ENCODE measurements at places on chromosomes 2 and 18.

DNA sequence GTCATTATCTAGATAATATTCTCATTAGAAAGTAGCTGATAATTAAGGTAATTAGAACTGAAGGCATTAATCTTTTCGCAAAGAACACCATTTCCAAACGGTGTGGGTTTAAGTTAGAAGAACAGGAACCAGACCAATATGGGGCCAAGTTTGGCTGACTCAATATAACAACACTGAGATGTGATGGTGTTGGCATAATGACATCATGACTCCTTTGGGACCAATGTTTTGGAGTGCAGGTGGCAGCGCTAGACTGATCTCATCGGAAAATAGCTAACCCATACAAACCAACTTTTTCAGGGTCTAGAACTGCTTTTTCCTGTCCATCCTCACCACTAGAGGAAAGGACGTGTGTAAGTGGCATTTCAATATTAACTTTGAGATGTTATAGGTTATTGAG is 1171.7 kb upstream of the ZEB2 start:
- DNase-seq = no peak

- DNase-seq = no peak
Measured at GRCh38 chr2:74001781-74002504, 17.2 kb downstream of the TET3 start.

DNA sequence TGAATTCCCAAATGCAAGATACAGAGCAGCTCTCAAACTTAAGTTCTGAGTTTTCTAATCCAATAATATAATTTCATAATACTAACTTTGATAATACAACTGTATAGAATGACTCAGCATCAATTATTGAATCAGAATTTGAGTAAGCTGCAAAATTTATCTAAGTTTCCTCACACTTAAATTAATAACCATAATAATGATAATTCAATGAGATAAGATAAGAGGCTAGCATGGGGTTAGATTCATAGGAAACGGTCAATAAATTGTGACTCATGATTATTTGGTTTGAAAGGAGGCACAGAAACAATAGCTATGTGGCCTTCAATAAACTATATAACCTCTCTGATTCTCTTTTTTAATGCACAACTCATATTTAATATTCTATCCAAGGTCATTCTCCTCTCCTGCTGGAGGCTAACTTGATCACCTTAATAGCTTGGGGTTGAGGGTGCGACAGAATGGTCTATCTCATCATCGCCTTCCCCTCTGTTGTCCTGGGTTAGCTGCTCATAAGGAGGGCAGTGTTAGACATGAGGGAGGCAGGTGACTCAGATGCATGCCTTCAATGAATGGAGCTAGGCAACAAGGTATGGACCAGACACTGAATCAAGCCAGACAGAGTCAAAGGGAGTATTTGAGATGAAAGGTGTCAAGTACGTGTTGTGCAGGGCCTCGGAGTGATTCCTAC is 36.2 kb upstream of the BMP10 start:
- DNase-seq = no peak

GRCh38 chr2:160289831-160290230 is 89.8 kb upstream of the ITGB6 start:
- no peak for DNase-seq

GRCh38 chr2:196635156-196635555 is 4.4 kb upstream of the CCDC150 start:
- no peak for DNase-seq

- DNase-seq = no peak
Measured at GRCh38 chr2:29000956-29001355, 19.9 kb downstream of the TOGARAM2 start.

DNA sequence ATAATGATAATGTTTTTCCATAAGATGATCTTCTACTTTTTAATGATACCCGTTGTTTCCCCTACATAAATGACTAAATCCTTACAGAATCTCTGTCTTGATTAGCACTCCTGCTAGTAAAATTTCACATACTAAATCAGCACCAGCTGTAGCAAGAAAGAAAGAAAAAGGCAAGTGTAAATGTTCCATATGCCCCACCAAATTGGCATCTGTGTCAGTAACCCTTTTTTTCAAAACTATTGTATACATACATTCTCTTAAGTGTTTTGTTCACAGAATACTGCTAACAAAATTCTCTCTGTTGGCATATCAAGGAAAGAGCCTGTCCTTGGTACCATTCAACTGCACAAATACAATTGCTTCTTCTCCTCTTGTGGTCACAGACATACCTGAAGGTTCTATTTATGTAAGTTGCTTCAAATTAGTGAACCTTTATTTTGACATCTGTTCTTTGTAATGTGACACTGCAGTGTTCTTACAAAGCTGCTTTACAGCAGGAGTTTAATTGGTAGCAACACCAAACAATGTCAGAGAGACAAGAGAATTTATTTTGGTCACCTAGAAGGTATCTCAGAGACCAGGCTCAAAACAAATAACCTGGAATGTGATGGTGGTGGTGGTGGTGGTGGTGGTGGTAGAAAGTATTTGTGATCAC is 641.9 kb downstream of the ZEB2 start:
- no peak for DNase-seq

GRCh38 chr2:38106405-38107094 is 30.6 kb upstream of the CYP1B1 start:
- DNase-seq = no peak

GRCh38 chr2:214358506-214358905 is 52.3 kb upstream of the VWC2L start:
- no peak for DNase-seq

- no peak for DNase-seq
Measured at GRCh38 chr2:61988462-61989366, 83.2 kb downstream of the COMMD1 start.

DNA sequence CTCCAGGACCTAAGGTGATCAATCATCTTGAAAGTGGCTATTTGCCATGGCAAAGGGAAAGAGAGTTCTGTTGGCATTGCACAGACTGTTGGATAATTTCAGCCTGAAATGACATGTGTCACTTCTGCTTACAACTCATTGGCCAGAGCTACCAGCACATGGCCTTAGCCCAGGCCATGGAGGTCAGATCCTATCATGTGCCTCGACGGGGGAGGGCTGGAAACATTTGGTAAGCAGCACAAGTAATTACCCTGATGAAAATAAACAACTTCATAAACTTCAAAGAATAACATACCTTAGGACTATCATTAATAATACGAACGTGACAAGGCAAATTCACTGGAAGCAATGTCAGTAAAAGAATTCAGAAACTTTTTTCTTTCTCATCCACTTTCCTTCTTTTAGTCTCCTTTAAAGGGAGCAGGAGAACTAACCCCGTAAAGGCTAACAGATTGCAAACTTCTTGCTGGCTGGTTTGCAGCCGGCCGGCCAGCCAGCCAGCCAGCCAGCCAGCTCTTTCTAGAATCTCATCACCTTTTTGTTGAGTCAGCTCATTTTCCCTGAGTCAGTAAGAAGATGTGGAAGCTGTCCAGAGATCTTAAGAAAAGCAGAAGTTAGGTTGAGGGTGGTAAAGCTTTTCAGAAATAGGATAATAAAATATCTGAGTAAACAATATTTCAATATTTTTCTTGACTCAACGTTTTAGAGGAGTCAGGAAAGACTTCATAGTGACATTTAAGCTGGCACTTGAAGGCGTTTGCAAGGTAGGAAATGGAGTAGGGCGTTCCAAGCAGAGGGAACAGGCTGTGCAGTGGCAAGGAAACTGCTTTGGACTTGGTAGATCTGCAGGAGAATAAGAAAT is 31.9 kb downstream of the CNRIP1 start:
- no peak for DNase-seq

- no peak for DNase-seq
Measured at GRCh38 chr2:177604271-177605065, 211.9 kb downstream of the AGPS start.

- DNase-seq = no peak
Measured at GRCh38 chr2:162037028-162037795, 36.8 kb downstream of the DPP4 start.

DNA sequence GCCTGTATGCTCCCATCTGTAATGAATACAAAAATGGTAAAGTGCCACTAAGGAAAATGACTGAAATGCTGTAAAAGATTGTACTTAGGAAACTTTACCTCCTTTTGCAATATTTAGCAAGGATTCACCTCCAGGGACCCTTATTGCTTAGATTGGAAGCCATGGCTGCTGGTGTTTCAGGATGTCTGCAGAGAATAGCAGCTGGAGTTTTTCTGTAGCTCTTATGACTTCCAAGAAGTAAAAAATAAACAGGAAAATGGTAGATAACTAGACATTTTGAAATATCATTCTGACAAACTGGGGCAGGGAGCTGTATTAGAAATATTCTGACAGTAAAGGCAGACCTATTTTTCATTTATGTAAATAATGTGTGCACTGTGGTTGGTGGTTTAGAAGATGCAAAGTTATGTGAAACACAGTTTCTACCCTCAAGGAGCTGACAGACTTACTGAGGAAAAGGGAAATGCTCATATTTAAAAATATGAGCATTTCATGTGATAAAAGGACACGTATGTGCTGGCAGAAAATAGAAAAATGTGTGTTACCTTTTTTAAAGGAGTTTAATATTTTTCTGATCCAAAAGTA is 224.9 kb upstream of the BOD1L2 start:
- no peak for DNase-seq

DNA sequence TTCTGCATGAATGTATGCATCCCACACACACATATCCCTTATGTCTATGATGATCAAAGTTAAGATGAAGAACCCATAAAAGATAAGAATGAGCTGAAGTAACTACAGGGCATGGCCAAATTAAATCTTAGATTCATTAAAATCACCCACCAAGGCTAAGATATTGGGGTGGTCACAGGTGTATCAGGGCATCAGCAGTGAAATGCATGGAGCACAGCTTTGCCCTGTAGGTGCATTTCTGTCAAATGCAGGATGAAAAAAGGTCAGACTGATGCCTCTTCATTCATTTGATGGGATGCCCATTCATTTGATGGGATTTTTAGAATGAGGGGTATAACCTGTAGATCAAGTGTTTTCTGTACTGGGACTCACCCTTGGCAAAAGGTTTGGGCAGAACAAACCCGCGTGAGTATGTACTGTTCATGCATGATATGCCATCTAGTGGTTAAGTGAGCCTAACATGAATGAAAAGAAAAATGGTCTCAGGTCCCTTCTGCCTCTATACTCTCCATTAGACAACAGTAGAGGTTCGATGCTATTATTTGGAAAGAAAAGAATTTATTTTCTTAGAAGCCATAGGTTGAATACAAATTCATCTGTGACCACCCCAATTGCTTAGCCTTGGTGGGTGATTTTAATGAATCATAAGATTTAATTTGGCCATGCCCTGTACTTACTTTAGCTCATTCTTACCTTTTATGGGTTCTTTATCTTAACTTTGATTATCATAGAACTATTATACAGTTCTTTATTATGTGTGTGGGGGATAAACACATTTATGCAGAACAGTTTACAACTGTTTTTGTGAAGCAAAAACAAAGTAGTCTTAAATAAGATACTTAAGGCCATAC is 43.2 kb upstream of the NOSTRIN start:
- no peak for DNase-seq

DNA sequence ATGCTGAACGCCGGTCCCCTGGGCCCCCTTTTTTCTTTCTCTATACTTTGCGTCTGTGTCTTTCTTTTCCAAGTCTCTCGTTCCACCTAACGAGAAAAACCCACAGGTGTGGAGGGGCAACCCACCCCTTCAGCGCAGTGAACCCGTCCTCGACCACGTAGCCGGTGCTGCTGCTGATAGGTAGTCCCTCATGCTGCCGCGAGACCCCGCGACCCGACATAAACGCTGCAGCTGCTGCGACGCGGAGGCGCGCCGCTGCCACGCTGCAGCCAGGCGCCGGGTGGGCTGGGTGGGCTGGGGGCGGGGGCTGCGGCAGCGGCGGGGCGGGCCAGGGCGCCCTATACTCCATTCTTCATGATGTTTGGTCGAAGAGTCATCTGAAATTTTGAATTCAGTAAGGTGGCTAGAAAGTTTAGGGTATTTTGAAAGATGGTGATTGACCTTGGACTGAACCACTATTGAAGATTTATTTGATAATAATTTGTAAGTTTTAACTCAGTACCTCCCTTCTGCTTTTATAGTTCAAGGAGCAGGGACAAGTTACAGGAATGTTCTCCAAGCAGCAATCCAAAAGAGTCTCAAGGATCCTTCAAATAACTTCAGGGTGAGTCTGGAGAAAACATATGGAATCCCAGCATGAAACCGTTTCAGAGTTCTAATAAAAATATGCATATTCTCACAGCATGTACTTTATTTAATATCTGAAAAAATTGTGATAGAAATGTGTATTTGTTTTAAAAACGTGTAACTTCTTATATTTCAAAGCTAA is 24.1 kb downstream of the CFLAR start:
- no peak for DNase-seq

DNA sequence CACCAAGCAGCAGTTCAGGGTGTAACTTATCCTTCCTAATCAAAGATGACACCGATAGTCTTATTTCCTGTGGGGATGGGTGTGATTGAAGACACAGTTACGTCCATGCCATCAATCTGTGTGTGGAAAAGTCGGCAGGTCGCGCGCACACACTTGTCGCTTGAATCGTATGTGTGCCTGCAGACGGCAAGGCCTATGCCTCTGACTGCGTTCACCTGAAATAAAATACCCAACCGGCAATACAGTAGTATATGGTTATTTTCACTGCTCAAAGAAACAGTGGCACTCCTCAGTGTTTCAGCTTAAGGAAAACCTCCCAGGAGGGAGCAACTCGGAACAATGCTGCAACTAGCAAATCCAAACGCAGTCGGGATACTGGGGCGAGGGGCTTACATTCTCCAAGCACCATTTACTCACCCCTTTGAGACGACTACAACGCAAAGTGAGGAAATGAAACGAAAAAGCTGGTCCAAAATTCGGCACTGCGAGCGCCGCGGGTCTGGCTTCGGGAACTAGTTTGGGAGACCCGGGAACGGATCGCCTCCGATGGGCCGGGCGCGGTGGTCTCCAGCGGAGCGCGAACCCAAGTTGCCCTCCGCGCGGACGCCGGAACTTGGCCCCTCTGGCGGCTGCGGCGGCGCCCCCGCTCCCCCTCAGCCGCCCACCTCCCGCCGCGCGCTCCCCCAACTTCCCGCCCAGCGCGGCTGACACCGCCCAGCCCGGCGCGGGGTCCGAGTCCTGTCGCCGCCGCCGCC is 675 bp downstream of the PRKD3 start:
- DNase-seq = peak; percentile 17

- no peak for DNase-seq
Measured at GRCh38 chr18:10242936-10243680, 211.3 kb upstream of the APCDD1 start.

DNA sequence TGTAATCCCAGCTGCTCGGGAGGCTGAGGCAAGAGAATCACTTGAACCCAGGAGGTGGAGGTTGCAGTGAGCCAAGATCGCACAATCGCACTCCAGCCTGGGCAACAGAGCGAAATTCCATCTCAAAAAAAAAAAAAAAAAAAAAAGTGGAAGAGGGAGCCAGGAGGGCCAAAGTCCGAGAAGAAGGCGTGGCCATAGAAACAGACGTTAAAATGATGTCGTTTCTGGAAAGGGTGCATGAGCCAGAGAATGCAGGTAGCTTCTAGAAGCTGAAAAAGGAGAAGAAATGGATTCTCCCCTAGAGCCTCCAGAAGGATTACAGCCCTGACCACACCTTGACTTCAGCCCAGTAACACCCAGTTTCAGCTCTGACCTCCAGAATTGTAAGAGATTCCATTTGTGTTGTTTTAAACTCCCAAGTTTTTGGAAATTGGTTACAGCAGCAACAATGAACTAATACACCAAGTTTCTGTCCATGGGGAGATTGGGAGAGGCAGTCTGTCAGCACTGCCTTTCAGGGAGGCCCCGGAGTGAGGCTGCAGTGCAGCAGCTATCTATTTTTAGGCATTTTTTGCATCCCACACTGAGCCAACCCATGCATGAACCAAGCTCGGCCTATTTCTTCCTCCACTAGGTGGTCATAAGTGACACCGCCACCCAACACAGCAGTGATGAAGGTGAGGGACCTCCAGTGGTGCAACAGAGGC is 14.2 kb upstream of the TRAF3IP1 start:
- no peak for DNase-seq
